ENCODE measurements at places on chromosomes 12 and 14.

DNA sequence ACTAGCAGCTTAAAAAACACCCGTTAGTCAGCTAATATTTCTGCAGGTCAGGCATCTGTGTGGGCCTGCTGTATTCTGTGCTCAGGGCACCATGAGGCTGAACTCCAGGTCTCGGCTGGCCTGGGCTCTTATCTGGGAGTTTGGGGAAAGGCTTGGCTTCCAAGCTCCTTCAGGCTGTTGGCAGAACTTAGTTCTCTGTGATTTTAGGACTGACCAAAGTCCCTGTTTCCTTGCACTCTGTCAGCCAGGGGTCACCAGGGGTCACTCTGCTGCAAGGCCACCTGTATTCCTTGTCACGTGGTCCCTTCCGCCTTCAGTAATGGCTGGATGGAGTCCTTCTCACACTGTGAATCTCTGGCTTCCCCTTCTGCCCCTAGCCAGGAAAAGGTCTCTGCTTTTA, 586.4 kb downstream of the AACS start:
- no peak for DNase-seq

DNA sequence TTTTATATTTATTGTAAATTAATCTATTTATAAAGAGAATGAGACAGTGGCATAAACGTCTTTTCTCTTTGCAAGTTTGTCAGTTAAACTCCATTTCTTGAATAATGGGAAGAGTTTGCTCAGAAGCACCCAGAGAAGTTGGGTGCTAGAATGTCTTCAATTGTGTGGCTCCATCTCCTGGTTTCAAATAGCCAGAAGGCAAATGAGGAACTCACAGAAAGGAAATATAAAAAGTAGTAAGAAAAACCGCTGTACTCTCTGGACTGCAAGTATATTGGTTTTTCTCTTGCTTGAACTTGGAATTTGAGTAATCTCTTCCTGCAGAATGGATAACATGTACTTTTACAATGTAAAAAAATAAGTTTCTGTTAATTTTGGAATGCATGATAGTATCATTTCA, 217.5 kb downstream of the DPY19L2 start:
- DNase-seq = no peak

GRCh38 chr12:105431537-105432100, 101.1 kb downstream of the C12orf75 start:
- DNase-seq = no peak

- DNase-seq = peak; percentile 87
These were observed 1.0 kb downstream of the ITFG2 start for GRCh38 chr12:2813214-2814185.

DNA sequence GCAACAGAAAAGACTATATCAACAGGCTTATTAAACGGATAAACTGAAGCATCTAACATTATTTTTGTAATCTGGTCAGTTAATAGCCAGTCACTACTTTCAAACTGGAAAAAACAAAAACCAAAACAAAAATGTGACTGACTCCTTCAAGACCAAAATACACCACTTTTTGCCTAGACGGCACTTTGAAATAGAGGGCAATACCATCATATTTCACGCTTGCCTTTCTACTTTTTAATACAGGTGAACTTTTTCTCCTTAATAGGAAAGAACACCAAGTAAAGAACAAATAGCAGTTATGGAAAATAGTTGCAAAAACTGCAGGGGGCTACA, 550 bp upstream of the NUP107 start:
- DNase-seq = no peak

DNA sequence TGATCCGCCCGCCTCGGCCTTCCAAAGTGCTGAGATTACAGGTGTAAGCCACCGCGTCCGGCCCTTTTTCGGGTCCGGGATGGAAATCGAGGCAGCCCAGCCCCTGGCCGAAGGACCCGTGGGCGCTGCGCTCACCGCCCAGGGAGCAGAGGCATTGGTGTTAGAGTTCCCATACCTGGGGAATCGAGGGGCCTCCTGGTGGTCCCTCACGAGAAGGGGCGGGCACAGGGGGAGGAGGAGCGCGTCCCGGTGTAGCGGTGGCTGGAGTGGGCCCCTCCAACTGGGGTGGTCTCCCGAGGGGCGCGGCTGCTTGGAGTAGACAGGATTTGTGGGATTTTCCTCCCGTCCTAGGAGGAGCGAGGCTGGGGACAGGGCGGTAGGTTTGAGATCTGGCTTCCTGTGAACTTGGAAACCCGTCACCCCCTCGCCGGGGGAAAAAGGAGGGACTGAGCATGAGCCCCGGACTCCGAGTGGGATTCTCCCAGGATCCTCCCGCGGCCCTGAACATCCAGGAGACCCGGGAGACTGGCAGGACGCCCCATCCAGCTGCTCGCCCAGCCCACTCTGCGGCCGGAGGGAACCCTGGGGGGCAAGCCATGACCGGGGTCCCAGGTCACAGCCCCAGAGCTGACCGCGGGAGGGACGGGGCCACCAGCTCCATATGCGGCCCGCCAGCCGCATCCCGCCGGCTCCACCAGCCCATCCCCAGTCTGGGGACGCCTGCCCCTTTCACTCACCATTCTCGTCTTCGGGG, 70.9 kb downstream of the ASCL4 start:
- no peak for DNase-seq

DNA sequence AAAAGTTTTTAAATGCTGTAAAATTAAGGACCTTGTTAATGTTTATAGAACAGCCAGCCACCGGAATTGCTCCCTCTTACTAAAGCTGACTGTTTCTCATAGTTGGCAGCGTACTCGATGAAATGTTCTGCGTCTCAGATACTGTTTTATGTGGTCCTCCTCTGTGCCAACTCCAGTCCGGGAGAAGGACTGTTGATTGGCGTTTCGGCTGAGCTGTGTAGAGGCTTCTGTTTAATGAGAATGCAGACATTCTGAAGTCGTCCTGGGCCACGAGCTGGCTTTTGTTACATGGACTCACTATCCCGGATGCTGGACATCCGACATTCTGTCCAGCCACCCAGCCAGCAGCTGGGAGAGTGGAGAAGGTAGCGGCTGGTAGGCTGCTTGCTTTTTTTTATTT, 75.4 kb downstream of the WDR20 start:
- no peak for DNase-seq

DNA sequence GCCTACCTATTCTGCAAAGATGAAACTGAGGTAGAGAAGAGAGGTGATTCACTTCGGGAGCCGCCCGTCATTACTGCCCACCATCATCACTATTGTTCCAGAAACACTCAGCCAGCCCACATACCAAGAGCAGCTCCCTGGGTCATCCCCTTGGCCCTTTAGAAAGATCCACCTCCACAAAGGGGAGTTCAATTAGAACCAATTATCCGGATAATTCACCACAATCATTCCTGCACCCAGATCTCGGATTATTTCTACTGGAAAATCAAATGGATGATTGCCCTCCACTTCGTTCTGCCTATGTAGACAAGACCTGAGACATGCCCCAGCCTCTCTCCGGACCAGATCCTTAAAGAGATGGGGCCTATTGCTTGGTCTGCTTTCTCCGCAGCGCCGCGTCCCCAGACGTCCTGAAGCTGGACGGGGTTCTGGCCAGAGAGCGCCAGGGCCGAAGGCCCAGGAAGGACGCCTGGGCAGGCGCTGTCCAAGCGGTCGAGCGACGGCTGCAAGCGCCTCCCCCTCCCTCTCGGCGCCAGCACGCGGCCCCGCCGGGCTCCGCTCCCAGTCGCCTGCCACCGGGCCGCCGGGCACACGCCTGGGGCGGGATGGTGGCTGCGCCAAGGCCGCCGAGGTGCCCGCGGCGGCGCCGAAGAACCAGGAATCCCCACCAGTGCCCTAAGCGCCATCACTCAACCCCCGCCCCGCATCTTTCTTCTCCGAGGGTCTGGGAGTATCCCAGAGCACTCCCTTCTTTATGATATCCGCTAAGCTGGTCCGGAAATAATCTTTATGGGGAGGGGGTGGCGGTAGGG, 1.3 kb upstream of the ASCL1 start:
- DNase-seq = no peak

GRCh38 chr14:49159081-49159480, 427.1 kb downstream of the RPS29 start:
- DNase-seq = no peak

DNA sequence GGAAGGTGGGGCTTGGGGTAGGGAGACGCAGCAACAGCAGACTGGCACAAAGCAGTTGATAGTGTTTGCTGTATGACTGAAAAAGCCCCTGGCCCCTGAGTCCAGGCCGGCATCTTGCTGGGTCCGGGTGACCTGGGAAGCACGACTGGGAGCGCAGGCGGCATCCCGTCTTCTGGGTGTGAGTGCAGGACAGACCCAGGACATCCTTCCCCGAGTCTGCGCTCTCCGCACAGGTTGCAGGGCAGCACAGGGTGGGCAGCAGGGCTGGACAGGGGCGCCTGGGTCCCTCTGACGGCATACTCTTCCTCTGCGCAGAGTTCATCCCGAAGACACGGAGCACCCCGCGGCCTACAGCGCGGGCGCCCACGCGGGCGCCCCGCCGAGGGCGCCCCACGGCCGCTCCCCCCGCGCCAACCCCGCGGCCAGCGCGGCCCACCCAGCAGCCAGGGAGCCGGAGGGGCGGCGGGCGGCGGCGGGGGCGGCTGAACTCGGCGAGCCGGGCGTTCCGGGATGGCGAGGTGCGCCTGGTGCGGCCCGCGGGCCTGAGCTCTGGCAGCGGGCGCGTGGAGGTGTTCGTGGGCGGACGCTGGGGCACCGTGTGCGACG, 9.2 kb upstream of the CYP46A1 start:
- no peak for DNase-seq

- DNase-seq = no peak
These were observed 137.9 kb downstream of the TTC8 start for GRCh38 chr14:88962356-88962755.

- no peak for DNase-seq
These were observed 117.8 kb downstream of the PHLDA1 start for GRCh38 chr12:75913502-75914351.

DNA sequence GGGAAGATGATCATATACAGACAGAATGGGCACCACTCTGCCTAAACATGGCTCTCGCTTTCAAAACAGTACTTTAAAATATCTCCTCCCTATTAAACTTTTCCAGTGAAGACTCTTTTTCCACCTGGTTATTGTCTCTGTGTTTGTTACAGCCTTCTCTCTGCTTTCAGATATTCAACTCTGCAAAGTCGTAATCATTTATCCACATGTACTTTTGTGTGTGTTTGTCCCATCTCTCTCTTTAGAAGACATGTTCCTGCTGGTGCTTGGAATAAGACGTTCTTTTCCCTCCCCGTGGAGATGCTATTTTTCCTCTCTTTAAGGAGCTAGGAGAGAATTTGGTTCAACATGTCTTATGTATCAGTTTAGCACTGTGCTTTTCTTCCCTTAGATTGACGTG, 45.1 kb downstream of the ETV6 start:
- DNase-seq = no peak

DNA sequence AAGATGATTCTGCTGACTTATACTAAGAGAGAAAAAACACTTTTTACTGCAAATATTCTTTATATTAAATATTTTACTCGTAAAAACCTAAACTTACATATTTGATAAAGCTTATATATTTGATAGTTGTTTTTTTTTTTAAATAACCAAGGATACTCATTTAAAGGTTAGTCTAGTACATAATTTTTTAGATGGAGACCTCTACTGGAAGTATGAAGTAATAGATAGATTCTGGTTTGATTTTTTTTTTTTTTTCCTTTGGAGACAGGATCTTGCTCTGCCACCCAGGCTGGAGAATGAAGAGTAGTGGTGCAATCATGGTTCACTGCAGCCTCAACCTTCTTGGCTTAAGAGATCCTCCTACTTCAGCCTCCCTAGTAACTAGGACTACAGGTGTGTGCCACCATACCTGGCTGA, 16.4 kb downstream of the ARID2 start:
- DNase-seq = peak; percentile 57

DNA sequence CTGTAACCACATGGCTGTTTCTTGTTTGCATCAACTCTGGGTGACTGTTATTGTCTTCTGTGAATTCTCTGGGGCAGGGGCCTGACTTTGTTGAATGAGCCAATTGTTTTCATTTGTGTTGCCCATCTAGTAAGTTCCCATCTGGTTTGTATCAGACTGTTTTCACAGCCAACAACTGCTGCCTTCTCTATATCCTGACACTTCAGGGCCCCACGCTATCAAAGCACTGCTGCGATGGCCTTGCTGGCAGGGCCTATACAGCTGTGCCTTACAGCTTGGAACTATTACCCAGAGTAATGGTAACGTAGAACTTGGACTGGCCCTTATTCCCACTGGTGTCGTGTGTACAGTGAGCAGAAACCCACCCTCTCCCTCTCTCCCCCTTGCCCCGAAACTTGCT, 104.3 kb upstream of the DACT1 start:
- no peak for DNase-seq

- DNase-seq = peak; percentile 14
These were observed 74.3 kb upstream of the ARID2 start for GRCh38 chr12:45655186-45655585.

GRCh38 chr14:22896356-22896755, 13.3 kb downstream of the REM2 start:
- no peak for DNase-seq

DNA sequence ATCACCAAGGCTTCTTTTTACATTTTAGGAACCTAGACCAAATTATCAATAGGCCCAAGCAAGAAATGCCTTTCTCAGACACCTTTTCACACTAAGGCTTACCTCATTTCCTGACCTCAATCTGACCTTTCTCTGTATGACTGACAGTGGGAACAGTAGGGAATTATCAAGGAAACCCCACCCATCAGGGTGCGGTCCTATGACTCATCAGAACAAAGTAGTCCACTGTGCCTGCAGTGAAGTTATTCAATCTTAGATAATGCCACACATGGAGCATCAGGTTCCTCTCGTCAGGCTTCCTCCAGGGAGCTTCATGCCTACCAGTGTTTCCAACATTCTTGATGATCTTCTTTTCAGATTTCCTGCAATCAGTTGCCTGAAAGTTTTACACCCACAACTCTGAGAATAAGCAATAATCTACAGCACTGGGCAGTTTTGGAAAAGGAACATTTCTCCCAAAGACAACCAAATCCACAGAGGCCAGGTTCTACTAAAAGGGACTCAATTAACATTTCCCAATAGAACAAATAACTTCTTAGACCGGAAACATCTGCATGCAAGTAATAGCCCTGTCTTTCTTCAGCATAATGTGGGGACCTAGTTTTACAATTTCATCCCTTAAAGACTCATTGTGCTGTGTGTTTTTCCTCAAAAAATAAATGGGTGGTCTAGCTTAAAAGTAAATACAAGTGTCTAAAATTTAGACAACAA, 35.9 kb upstream of the TMTC2 start:
- DNase-seq = peak; percentile 63

GRCh38 chr14:48568688-48569087, 893.3 kb upstream of the MDGA2 start:
- no peak for DNase-seq

- peak; percentile 81 for DNase-seq
These were observed 963 bp downstream of the ATL1 start for GRCh38 chr14:50560931-50561285.

Measured in RKO (cell line).